Stimulated activated CD4-positive, alpha-beta T cell treated with anti-CD3 and anti-CD28 coated beads, Interleukin-1b, Interleukin-23, amount 100 ng/mL, for 4 hours (primary cell): ENCODE measurements at places on chromosomes 4 and X.

- no peak for DNase-seq
Observed at GRCh38 chrX:96621811-96622210, 62.8 kb upstream of the DIAPH2 start.

- DNase-seq, result no peak
Observed at GRCh38 chr4:185394568-185395237, 1.0 kb downstream of the LRP2BP start.

DNA sequence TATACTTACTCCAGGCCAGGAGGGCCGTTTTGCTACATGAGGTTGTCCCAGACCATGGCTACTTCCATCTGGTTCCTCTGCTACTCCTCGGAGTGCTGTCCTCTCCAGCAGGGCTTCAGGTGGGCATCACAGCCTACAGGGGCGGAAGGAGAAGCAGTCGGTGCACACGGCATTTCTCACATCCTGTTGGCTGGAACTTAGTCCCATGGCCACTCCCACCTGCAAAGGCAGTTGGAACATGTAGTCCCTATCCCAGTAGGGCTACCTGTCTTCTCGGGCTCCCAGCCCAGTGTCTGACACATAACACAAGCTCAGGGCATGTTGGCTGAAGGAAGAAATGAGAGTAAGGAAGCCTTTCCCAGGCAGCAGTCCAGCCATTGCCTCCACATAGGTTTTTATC, 7.7 kb upstream of the STK32B start:
- DNase-seq, result no peak

GRCh38 chr4:139514382-139515059, 41.5 kb downstream of the SETD7 start:
- DNase-seq, result no peak

- DNase-seq, result no peak
Observed at GRCh38 chr4:6152869-6153705, 47.3 kb downstream of the JAKMIP1 start.

GRCh38 chr4:184972991-184973390, 45.3 kb upstream of the HELT start:
- DNase-seq, result no peak

DNA sequence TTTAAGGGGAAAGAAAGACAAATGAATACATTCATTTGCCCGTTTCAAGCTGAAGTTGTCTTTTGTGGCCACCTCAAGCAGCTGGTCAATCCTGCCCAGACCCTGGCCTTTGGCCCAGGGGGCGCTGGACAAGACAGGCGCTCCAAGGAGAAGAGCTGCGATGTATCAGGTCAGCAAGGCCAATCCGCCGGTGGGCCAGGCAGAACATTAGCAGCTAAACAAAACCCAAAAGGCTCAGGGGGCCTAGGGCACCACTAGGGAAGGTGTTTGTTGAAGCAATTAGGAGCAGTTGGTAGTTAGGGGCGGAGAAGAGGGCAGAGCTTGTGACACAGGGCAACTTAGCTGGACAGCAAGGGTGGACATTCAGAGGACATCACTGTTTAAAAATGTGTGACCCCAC, 60.8 kb upstream of the TMEM33 start:
- DNase-seq, result no peak

GRCh38 chr4:794900-795725, 30.8 kb downstream of the CPLX1 start:
- no peak for DNase-seq
